ENCODE measurements at places on chromosomes 16 and 17.
A peak's percentile ranks its signal among the peaks of the same experiment; 100 is the strongest.

- DNase-seq: no peak
Measured at GRCh38 chr17:65677932-65678331, 116.5 kb upstream of the AXIN2 start.

GRCh38 chr16:52548261-52549010 is 1.5 kb upstream of the TOX3 start:
- DNase-seq: no peak

DNA sequence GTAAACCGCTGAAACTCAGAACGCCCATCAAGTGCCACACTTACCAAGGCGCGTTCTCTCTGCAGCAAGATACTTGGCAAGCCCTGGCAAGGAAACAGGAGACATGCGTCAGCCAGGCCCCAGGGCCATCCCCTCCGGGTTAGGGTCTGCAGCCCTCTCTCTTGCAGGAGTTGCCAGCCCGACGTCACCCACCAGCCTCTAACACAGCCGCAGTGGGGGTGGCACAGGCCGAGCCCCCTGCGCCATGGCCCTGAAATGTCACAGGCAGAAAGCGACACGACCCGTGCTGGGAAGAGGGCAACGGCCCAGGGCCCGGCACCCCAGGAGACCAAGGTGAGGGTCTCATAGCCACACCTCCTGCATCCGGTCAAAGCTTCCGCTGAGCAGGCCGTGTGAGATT is 21.9 kb downstream of the ELAC2 start:
- DNase-seq: no peak

DNA sequence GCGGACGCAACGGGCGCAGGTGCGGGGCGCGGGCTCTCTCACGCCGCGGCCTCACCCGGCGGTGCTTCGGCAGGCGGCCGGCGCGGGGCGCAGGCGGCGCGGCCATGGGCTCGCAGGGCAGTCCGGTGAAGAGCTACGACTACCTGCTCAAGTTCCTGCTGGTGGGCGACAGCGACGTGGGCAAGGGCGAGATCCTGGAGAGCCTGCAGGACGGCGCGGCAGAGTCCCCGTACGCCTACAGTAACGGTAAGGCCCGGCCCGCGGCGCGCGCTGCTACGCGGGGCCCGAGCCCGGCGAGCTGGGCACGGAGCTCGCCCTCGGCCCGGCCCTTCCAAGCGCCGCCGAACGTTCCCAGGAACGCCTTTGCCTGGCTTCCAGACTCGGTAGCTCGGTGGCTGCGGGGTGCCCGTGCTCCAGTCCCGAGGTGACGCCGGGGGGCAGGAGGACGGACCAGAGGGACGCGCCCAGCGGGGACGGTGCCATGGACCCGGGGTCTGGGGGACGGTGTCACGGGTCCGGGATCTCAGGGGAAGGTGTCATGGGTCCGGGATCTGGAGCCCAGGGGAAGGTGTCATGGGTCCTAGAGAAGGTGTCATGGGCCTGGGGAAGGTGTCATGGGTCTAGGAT is 435 bp downstream of the RAB40C start:
- no peak for DNase-seq

DNA sequence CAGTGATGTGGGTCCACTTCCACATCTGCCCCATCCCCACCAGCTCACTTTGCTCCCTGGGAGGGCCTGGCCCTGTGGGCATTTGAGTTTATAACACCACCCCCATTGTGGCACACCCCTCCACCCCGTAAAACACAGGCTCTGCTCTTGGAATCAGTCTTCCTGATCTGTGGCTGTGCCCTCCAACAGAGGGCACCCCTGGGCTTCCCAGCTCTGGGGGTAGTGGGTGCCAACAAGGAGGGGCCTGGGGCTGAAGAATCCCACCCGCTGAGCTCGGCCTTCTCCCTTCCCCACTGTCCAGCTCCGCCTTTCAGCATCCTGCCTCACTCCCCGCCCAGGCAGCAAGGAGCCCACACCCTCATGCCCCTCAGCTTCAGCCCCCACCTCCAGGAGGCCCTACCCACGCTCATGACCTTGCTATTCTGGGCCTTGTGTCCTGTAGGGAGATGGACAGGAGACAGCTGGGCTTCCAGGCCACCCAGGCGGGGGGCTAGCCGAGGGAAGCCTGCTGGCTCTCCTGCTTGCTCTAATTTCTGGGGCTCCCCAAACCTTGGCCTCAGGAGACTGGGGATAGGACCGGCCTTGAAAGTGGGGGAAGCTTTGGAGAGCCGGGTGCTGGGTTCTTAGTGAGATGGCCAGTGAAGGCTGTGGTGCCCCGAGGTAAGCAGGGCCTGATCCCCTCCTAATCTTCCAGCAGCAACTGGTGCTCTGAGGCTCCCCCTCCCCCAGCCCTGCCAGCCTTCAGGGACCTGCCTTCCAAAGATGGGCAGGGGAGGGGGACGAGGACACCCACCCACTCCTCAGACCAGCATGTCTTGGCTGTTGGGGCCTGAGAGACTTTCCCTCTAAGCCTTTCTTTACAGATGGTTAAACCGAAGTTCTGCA is 2.9 kb upstream of the ATP2A1 start:
- DNase-seq: no peak

DNA sequence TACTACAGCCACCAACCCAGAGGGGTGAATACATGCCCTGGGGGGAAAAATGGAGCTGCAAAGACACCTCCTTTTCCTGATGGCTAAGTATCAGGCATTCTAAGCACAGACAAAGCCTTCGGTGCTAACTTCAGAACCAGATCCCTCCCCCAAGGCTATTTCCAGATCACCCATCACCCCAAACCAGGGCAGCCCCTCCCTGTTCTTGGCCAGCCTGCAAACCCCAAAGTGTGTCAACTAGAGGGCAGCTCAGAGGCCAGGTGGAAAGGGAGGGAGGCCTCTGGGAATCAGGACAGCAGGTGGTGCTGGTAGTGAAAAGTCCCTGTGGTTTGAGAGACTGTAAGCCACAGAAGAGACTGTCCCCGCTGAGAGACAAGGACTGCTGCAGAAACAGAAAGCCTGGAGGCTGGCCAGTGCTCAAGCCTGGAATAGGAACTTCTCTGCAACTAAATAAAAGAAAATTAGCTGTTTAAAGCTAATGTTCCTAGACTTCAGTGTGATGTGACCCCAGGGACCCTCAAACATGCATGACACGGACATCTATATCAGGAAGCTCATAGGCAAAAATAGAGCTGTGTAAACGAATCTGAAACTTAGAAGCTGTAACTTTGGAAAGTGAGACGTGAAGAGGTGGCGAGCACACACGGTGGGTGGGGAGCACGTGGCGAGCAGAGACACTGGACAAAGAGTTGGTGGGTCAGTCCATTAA is 9.1 kb downstream of the TUBG1 start:
- peak; percentile 20 for DNase-seq

- no peak for DNase-seq
Measured at GRCh38 chr17:3827124-3827773, 18.8 kb downstream of the NCBP3 start.

DNA sequence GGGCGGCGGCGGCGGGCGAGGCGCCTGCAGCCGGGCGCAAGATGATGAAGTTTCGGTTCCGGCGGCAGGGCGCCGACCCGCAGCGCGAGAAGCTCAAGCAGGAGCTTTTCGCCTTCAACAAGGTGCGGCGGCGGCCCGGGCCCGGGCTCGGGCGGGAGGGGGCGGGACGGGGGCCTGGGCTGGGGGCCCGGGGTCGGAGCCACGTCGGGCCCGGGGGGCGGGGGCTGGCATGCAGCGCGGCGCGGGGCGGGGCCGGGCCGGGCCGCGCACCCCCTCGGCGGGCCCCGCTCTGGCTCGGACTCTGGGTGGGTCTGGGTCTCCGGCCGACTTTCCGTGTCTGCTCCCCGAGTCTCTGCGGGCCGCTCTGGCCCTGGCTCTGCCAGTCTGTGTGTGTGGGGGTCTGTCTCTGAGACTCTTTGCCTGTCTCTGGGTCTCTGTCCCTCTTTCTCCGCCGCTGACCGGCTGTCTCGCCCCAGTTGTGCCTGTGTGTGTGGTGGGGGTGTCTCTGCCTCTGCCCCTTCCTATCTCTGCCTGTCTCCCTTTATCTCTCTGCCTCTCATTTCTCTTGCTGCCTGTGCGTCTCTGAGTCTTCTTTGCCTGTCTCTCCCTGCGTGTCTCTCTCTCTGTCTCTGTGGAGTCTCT is 328 bp downstream of the LLGL1 start:
- DNase-seq: no peak

GRCh38 chr17:17824783-17825614 is 11.8 kb downstream of the SREBF1 start:
- DNase-seq: no peak

GRCh38 chr16:17404941-17405689 is 65.6 kb downstream of the XYLT1 start:
- DNase-seq: no peak

DNA sequence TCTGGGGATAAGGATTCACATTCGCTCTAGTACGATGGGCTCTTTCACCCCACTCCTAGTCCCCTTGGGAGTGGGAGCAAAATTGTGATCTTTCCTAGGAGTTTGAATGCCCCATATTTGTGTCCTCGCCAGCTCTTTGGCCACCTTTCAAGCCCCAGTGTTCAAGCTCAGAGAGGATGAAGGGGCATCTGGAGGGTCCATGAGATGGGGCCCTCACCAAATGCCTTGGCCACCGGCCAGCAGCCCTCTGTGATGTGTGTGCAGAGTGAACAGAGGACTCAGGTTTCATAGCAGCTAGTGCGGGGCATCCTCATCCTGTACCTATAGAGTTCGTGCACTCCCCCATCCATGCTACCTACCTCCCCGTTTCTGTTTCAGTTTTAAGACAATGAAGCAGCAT is 140.6 kb downstream of the RAB11FIP4 start:
- DNase-seq: no peak

GRCh38 chr16:17454162-17454730 is 16.5 kb downstream of the XYLT1 start:
- DNase-seq: no peak

DNA sequence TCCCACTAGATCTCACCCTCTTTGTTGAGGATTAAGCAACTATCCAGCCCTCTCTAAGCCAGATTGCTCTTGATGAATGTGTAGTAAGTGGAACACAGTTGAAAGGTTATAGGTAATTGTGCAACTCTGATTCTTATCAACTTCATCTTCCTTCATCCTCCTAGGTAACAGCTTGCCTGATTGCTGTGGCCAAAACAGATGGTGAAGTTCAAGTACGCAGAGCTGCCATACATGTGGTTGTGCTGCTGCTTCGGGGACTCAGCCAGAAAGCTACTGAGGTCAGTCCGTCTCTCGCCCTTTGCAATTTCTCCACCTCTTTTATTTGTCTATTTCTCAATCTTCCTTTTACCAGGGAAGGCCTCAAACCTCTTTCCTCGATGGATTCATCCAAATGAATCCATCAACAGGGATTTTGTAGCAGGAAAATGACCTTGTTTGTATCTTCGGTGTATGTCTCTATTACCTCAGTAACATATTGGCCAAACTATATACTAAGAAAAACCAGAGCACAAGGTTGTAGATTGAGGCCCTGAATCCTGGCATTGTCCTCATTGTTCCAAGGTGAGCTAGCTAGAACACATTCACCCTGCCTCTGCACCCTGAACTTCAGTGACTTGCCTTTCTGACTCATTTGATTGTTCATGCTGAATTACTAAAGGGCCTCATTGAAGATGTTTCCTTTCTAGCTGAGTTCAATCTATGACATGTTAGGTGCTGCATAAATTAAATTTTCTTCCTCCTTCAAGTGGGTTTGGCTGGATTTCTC is 65.1 kb upstream of the HAS3 start:
- no peak for DNase-seq

- DNase-seq: no peak
Measured at GRCh38 chr16:57987441-57988177, 12.9 kb downstream of the ZNF319 start.

GRCh38 chr16:1543085-1543896 is 9.8 kb downstream of the TMEM204 start:
- DNase-seq: peak; percentile 64

- no peak for DNase-seq
Measured at GRCh38 chr17:80793851-80794267, 197.8 kb upstream of the CHMP6 start.

- DNase-seq: no peak
Measured at GRCh38 chr17:61205401-61205800, 194.2 kb upstream of the TBX2 start.

DNA sequence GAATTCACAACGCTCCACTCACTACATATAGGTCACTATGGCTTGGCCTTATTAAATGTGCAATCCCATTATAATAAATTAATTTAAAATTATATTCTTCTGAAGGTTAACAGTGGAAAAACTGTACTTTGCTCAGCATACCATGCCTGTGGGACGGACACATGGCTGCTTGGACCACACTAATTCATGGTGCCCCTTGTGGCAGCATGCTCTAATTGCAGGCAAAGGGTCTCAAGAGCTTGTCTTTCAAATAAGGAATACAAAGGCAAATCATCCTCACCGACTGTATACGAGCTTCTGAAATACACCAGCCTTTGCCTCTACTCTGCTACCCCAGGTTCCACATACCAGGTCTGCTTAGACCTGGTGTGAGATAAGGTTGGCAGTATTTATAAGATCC is 11.7 kb downstream of the SMPD3 start:
- no peak for DNase-seq

DNA sequence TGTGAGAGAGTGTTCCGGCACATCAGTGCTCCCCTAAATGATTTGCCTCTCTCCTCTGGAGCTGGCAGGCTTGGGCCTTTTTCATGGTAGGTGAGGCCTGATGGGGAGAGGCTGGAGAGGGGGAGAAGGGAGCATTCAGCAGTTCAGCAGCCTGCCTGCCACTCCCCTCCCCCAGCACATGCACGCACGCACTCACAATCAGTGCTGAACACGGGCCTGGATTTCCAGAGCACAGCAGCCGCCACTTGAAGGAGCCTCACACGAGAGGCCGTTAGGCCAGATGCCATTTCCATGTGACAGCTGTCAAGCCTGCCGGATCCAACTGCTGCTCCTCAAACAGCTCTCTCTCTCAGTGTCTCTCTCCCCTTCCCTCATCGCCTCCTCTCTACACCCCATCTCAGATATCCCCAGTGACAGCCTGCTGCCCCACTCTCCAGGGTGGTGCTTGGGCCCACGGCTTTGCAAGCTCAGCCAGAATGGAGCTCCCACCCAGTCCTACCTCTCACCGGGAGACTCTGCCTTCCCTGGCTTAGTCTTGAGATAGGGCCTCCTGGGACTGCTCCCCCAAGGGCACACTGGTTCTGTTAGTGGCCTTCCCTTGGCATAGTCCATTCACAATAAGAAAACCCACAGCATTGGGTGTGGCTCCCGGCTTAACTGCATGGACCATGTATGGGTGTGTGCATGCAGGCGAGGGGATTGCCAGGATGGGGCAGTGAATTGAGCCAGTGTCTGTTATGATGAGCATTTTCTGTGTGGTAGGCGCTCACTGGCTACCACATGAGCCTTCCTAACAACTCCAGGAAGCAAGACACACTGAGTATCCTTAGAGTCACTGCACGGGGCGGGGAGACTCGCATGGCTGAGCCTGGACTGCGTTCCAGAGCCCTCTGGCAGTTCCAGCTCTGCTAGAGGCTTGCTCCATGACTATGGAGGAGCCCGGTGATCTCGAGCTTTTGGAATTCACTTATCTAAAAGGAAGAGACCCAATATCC is 226.2 kb downstream of the CCDC182 start:
- no peak for DNase-seq

- DNase-seq: no peak
Measured at GRCh38 chr16:59144841-59145240, 410.7 kb upstream of the GOT2 start.

GRCh38 chr16:85583491-85584181 is 29.5 kb upstream of the GSE1 start:
- no peak for DNase-seq

GRCh38 chr16:22663389-22664064 is 150.4 kb upstream of the HS3ST2 start:
- DNase-seq: no peak
